ENCODE measurements at places on chromosomes 12 and 14.
A peak's percentile ranks its signal among the peaks of the same experiment; 100 is the strongest.

GRCh38 chr12:119803381-119803791 is 73.7 kb downstream of the CIT start:
- DNase-seq = no peak

GRCh38 chr14:98682033-98682432 is 590.0 kb downstream of the BCL11B start:
- no peak for DNase-seq

DNA sequence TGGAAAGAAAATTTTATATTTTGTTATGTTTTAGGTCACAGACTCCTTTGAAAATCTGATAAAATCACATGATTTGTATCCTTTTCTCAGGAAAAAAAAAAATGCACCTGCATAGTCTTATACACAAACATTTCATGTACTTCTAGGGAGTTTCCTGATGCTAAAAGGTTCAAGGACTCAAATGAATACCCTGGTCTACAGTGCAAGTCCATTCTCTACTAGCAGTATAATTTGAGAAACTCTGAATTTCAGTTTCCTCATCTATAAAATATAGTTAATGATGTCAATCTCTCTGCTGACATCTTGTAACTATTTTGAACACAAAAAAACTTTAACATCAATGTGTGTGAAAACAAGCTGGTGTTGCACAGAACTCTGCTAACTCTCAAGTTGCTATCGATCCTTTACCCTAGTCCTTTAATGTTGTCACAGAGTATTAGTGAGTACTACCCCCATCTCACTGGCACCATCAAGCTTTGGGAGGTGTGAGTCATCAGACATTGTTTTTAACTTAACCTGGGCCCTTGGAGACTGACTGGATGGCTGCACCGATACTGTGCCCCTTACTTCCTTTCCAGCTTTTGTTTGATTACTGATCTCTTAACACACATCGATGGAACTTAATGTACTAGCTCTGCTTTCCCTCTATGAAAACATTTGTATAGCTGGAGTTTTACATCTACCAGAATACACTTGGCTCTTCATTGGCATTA is 251.9 kb upstream of the SOX5 start:
- DNase-seq = no peak

DNA sequence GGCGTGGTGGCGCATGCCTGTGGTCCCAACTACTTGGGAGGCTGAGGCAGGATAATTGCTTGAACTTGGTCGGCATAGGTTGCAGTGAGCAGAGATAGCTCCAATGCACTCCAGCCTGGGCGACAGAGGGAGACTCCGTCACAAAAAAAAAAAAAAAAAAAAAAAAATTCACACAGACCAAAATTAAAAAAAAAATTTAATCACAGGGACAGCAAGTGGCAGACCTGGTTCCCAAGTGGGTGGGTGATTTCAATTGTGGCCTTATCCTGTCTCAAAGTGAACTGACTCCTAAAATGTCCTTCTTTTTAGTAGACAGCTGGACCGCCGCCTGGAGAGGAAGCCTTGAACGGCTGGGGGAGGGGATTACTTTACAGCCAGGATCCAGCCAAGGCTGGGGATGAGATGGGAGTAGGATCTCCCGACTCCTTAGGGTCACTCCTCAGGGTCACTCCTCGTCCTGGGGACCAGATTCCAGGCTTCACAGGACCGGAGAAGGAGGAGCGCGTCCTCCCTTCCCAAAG is 1.5 kb upstream of the KCNH3 start:
- no peak for DNase-seq

- no peak for DNase-seq
Measured at GRCh38 chr12:88179436-88180014, 37.4 kb downstream of the TMTC3 start.

DNA sequence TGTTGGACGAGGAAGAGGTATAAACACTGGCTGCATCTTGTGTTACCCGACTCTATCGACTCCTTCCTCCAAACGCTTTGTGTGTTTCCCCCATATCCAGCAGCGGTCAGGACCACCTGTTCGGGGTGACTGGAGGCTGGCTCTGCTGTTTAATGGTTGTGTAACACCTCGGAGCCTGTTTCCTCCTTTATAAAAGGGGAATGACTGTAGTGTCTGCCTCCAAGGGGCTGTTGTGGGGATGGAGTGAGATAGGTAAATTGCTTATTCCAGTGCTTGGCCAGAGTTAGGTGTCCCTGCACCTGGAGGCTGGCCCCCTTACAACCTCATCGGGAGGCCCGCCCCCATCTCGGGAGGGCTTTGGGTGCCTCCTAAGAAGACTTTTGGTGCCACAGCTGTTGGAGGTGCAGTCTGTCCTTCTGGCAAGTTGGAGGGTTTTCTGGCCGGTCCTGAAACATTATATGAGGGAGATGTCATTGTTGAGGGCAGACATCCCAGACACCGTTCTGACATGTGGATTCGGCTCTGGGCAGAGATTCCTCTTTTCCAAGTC is 1.1 kb downstream of the MLXIP start:
- no peak for DNase-seq

- DNase-seq = no peak
Measured at GRCh38 chr14:69997849-69998248, 118.6 kb downstream of the SMOC1 start.

- DNase-seq = peak; percentile 22
Measured at GRCh38 chr14:24277606-24278321, 6.4 kb upstream of the RABGGTA start.

DNA sequence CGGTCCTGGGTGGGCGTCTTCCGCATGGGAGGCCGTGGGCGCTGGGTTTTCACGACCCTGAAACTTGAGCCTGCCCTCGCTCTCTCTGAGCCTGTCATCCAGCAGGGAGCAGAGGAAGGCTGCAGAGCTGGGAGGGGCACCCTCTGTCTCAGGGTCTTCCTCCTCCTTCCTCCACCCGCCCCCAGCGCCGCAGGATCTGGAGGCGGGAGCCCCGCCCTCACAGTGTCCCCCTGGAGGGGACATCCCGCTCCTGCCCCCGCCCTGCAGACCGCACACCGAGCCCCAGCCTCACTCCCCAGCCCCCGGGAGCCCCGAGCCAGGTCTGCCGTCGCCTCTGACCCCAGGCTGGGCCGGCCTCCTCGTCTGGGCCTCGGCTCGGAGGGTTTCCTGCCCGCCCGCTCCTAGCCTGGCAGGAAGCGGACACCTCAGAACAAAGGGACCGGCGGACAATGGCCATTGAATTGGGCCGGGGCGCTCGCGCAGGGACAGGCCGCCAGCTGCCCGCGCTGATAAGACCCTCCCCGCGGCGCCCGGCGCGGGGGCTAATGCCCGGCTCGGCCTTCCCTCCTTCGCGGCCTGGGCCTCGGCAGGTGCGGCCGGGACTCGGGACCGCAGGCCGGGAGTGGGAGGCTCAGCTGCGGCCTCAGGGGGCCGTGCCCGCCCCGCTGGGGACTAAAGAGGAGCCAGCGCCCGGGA is 15.3 kb upstream of the NUDT14 start:
- no peak for DNase-seq

GRCh38 chr12:120264086-120264903 is 1.2 kb downstream of the PXN start:
- no peak for DNase-seq

GRCh38 chr12:25063873-25064628 is 115.2 kb upstream of the BCAT1 start:
- DNase-seq = no peak

DNA sequence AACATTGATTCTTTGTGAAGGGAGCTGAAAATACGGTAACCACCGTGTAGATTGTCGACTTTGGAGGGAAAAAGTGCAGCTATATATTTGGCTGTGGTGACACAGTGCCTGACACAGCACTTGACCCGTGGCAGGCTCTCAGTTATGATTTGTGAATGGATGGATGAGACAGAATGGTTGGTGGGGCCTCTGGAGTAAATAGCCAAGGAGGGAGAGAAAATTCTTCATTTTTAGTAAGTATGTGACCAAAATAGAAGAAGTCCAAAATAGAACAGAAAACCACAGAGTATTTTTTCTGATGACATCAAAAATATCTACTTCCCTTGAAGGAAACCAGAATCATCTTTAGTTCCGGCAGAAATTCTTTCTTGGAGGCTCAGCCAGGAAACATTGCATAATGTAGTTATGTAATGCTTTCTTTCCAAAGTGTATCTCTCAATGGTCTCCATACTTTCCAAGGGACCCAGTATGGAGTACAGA is 82.0 kb upstream of the WSCD2 start:
- no peak for DNase-seq

GRCh38 chr14:100903672-100904185 is at the start of gene RTL1:
Gene RTL1, minus strand, starts transcription at chr14:100903722. Its CDS starts 18,934 bp downstream, at chr14:100884788.
- peak; percentile 6 for DNase-seq

DNA sequence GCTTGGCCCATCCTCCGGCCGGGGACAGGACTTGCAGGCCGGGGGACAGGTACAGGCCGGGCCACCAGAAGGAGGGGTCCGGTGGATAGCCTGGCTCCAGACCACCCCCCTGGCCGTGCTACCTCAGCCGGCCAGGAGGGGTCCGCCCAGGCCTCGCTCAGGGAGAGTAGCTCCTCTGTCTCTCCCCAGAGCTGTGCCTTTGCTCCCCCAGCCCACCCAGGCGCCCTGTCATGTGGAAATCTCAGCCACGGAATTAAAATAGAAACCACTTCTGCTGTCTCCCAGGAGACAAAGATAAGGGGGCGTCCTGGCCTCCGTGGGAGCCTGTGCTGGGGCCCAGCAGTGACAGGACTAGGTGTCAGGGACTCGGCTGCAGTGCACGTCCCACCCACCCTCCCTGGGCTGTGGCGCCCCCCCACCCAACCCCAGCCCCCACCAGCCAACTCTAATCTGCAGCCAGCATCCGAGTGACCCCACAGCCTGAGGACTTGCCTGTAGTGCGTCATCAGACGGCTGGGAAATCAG is 3.3 kb upstream of the CRIP2 start:
- no peak for DNase-seq

DNA sequence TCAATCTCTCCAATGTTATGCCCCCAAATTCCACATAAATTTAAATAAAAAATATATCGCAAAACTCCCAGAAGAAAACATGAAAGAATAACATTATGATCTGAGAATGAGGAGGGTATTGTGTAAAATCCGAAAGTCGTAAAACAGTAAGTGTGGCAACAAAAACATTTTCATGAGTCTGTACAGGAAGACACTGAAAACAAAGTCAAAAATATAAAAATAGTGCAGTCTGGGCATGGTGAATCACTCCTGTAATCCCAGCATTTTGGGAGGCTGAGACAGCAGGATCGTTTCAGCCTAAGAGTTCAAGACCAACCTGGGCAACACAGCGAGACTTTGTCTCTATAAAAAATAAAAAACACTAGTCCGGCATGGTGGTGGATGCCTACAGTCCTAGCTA is 57.1 kb downstream of the SPTLC2 start:
- no peak for DNase-seq

- no peak for DNase-seq
Measured at GRCh38 chr12:8612629-8613028, at the start of gene AICDA. Gene AICDA, minus strand, starts transcription at chr12:8612859. Its CDS starts 92 bp downstream, at chr12:8612767.

GRCh38 chr14:53285821-53286220 is 132.7 kb upstream of the DDHD1 start:
- DNase-seq = no peak

- no peak for DNase-seq
Measured at GRCh38 chr14:60064491-60065072, 27.1 kb upstream of the PCNX4 start.

DNA sequence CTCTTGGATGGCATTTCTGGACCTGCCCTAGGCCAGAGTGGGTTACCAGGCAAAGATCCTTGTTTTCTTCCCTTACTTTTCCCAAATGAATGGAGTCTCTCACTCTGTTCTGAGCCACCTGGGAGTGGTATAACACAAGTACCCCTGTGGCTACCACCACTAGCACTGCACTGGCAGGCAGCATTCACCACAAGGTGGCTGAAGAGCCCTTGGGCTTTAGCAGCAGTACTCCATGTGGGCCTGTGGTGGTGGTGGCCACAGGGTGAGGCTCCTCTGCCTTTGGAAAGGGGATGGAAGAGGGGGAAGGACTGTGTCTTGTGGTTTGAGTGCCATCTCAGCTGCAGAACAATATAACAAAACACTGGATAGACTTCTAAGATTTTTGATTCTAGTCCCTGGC is 38.1 kb upstream of the LMNTD1 start:
- no peak for DNase-seq

GRCh38 chr14:74574090-74574433 is 38.0 kb downstream of the LTBP2 start:
- no peak for DNase-seq

DNA sequence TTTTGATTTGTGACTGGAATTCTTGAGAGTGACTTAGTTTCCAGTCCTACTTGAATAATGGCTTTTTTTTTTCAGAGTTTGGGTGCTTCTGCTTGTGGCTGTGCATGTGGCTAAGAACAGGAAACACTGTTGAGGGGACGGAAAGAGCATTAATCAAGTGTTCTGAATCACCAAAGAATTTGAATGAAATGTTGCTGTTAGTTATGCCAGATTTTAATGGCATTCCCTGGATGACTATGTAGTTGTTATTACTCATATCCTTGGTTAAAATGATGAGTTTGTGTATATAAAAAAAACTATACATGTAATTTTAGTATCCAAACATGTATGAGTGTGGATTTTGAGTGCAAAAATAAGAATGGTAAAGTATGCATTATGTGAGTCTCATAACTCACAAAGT is 347.9 kb downstream of the BCAT1 start:
- DNase-seq = no peak

DNA sequence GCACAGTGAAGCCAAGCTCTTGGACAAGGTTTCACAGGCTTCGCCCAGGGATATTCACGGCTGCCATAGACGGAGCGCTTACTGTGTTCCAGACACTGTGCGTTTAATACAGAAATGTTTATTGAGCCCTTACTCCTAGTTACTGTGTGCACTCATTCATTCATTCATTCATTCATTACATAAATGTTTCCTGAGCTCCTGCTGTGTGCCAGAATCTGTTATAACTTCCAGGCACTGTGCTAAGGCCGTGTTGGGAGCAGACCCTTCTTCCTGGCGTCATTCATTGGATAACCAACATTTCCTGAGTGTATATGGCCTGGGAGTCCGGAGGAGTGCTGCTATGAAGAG is 760 bp upstream of the MED13L start:
- no peak for DNase-seq

DNA sequence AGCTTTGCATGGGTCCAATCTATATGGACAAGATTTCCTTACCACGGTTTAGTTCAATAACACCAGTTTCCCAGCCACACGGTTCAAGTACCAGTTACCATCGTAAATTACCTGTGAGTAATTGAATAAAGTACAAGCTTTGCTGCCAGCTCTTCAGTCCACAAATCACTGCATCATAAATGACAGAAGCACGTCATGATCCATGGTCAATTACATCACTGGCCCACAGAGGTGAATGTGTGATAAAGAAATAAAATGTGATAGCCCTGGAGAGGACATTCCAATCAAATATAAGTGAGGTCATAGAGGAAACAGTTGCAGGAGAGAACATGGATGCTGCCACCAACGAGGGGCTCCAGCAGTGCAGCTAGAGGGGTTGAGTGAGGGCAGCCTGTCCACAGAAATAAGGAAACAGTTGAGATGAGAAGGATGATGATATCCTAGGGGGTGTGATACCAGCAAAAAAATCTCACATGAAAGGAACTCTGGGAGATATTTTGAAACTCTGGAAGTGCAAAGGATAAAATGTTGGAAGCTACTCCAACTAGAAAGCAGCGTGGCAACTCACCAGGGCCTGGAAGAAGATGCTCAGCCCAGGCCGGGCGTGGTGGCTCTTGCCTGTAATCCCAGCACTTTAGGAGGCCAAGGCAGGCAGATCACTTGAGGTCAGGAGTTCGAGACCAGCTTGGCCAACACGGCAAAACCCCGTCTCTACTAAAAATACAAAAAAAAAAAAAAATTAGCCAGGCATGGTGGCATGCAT is 5.8 kb upstream of the DYNC1H1 start:
- no peak for DNase-seq

- no peak for DNase-seq
Measured at GRCh38 chr12:34402899-34403705, 380.8 kb downstream of the ALG10 start.

Data from stimulated activated CD4-positive, alpha-beta T cell treated with anti-CD3 and anti-CD28 coated beads, Interleukin-2, amount 100 ng/mL, for 24 hours (primary cell).